ENCODE measurements at places on chromosomes 3 and 15. TPM values are rescaled to one million over a fixed set of nuclear protein-coding genes. Genes with fewer than 3 reads are reported as not detected.

Gene PIK3CA
- total RNA-seq, result 19.5 TPM

Gene MESP1
- 5.3 TPM for total RNA-seq

GRCh38 chr3:24154781-24155180 lies 209.7 kb downstream of the NR1D2 start:
- DNase-seq, result no peak

DNA sequence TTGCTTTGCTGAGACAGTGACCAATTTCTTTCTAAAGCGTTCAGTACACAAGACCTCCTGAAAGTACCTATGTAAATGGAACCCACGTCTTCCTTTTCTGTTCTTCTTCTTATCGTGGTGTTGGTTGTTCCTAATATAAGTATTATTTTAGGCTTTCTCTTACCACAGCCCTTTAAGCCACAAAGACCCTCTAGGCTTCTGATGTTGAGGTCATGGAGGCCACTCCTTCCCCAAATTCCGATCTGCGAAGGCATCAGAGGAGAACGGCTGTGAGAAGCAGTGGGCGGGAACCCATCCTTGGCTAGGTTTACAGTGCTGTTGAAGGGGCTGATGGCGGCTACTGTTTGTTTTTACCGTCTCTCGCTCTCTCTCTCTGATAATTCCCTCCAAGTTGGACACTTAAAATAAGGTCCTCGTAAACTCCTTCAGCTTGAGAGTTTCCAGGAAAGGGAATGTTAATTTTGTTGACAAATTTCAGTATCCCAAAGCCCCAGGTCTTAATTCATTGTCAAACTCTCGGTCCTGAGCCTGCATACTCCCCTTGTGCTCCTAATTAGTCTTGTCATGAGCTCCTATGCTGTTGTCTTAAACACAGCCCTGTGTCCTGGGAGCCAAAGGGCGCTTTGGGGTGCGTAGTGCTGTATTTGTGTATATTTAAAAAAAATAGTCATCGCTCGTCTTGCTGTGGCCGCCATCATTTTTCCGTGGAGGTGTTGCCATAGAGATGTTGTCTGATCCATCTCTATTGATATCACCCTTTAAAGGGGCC lies 178.8 kb downstream of the OPA1 start:
- DNase-seq, result no peak

GRCh38 chr3:142857056-142857455 lies 31.8 kb downstream of the PCOLCE2 start:
- no peak for DNase-seq

DNA sequence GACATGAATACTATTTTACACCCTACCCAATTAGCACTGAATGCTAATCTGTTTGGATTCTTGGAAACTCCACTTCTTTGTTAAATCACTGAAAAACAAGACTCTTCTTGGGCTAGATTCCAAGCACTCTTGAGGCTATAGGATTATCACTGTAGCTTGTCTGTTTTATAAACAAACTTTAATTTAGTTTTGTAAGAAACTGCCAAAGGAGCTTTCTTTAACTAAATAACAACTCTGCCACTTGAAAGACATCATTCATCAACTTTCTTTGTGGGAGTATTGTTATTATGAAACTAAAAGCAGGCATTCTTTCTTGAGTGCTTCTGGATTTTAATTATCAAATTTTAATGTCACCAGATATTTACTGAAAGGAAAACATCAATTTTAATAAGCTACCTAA lies 24.1 kb downstream of the CBLB start:
- no peak for DNase-seq
